ENCODE measurements at places on chromosomes 13 and 19.

DNA sequence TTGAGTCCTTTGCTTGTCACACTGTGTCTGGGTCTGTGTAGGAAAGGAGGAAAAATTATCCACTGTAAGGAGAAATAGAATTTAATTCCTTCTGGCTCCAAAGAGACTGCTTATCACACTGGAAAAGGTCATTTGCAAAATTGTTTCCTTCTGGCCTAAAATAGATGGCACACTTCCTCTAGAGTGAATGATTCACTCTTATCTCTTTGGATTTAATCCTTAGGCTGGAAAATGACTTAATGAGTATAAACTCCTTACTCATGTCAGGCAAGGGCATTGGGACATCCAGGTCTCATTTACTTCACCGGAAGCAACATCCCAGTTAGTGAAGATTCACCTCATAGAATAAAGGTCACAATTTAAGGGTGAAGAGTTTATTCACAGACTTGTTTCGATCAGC is 293.6 kb downstream of the OXGR1 start:
- no peak for DNase-seq

DNA sequence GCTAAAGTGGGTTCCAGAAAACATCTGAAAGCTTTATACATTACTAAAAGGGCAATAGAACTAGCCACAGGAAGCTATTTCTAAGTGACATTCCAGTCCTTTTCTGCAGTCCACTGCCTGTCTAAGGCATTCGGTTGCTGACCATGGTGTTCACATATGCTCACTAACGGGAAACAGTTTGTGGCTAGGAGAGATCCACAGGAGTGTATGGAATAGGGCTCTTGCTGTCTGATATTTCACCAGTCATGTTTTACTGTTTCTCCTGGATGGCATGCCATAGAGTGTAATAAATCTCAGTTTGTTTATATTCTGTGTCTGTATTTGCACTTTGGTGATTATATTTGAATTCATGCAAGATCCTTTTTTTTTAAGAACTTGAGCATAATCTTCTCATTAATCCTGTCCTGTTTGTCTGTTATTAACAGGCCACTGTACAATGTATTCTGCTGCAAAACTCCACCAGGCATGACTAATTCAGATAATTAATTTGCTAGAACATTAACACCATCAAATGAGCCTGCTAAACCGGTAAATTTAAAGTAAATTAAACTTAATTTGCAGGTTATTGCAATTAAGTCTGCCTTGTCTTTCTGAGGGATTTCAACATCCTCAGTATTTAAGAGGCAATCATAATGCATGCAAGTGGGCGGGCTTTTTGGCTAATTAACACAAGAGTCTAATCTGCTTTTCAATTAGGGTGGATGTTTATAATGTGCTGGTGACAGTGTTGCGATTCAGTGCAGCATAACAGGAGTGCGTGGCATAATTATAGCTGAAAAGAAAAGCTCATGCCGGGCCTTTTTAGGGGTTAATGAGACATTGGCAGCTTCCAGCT is 201.3 kb downstream of the POU4F1 start:
- DNase-seq, result no peak

GRCh38 chr19:46954993-46955812 is 64.4 kb upstream of the NPAS1 start:
- DNase-seq, result peak; percentile 5

- no peak for DNase-seq
Measured at GRCh38 chr13:44971656-44972595, 17.3 kb downstream of the NUFIP1 start.

GRCh38 chr13:34344816-34345215 is 526.9 kb downstream of the RFC3 start:
- no peak for DNase-seq

- DNase-seq, result no peak
Measured at GRCh38 chr13:114334305-114335053, 20.2 kb downstream of the CHAMP1 start.

GRCh38 chr19:2942928-2943640 is 1.7 kb downstream of the ZNF77 start:
- DNase-seq, result no peak

DNA sequence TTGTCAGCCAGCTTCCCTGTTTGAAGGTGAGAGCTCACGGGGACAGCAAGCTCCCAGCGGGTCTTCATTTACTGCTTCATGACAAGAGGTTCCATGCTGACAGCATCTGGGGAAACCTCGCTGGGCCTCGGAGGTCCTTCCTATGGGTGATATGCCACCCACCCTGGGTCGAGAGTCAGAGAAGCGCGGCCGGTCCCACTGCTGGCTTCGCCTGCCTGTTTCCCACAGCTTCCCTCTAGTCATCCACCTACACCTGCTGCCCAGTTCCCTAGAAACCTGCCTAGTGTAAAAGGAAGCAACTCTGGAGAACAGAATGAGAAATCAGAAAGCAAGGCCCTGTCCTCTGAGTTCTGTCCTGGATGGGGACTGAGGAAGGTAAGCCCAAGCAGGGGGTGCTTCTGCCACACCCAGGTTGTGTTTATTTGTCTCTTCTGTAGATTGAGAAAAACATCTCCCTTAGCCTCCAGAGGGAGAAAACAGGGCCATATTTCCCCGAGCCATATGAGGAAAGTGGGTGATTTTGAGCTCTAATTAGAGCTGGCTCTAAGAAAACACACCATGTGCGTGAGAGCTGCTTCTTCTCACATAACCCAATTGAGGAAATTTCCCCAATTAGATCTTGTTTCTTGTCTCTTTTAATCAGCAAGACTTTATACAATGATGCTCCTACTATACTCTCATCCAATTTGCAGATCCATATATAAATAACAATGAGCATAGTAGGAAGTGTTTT is 504.3 kb downstream of the IRS2 start:
- no peak for DNase-seq

- no peak for DNase-seq
Measured at GRCh38 chr19:32873247-32873959, 3.8 kb upstream of the SLC7A9 start.

DNA sequence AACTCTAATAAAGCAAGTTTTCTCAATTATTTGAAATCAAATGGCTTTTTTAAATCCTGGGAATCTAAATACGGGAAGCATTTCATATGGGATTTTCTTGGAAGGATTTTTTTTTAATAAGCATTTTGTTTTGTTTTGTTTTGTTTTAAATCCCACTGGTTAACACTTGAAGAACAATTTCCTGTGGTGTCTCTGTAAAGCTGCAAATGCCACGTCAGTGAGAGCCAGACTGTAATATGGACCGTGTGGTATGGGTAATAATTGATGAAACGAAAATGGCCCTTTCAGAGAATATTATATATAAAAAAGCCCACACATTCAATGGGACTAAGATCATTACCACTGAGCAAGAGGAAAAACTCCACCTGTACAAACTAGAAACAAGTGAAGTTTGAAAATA is 33.9 kb upstream of the MIR17HG start:
- DNase-seq, result no peak

All from activated T-cell treated with anti-CD3 and anti-CD28 coated beads for 1 hour (primary cell).